ENCODE measurements at places on chromosomes 2 and 18.
A peak's percentile ranks its signal among the peaks of the same experiment; 100 is the strongest.

DNA sequence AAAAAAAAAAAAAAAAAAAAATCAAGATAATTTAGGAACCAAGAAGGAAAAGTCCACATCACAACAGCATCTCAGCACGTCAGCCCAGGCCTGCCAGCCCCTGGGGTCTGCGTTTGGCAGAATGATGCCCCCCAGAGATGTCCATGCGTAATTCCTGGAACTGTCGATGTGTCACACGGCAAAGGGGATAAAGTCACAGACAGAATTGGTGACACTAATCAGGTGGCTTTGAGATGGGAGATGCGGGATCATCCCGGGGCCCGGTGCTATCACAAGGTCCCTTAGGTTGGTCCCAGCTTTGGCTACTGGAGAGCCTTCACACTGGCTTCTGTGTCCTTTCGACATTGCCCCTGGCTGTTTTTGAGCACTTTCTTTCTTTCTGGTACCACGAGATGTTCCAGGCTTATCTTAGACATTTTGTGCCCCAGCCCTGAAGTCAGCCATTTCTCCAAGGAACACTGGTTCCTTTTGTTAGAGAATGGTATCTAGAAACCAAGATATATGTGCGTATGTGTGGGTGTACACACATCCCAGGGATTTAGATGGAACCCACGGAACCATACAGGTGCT, 20.7 kb downstream of the RAMP1 start:
- DNase-seq: no peak

GRCh38 chr2:145752091-145752806, 1232.3 kb upstream of the ZEB2 start:
- peak; percentile 77 for DNase-seq

DNA sequence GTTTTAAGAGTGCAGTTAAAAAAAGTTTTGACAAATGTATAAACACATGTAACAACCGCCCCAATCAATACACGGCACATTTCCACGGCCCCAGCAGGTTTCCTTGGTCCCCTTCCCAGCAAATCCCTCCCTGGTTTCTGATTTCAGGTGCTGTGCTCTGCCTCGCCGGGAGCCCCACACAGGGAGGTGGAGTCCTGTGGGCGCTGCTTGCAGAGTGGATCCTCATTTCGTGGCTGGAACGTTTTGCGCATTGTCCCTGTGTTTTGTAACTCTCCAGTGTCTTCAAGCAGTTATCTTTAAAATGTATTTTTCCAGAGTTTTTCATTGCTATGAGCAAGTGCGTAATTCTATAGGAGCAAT, 124.8 kb downstream of the GALR1 start:
- no peak for DNase-seq

- peak; percentile 13 for DNase-seq
Observed at GRCh38 chr2:36290306-36290856, 65.2 kb upstream of the CRIM1 start.

DNA sequence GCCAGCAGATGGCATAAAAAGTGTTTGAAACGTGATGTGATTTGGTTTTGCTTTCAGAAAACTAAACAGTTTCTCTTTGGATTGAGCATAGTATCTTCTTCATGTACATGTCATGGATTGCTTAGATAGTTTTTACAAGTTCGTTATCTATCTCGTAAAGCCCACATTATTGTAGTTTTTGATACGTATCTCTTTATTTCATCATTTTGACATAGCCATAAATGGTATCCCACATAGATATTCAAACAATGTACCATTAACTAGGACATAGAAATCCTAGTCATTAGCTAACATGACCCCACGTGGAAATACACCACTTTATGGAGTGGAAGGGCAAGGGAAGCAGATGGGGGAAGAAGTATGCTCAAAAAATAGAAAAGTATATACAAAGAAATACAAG, 93.6 kb downstream of the MAP2 start:
- no peak for DNase-seq

- no peak for DNase-seq
Observed at GRCh38 chr2:88307817-88308216, 137.7 kb downstream of the THNSL2 start.

- no peak for DNase-seq
Observed at GRCh38 chr2:31379747-31380146, 34.8 kb downstream of the XDH start.

DNA sequence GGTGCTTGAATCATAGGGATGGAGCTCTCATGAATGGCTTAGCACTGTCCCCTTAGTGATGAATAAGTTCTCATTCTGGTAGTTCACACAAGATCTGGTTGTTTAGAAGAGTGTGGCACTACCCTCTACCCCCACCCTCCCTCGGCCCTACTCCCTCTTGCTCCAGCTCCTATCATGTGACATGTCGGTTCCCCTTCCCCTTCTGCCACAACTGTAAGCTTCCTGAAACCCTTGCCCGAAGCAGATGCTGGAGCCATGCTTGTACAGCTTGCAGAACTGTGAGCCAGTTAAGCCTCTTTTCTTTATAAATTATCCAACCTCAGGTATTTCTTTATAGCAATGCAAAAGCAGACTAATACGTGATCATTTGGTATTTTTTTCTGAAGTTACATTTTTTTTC, 1012.6 kb downstream of the BCL11A start:
- no peak for DNase-seq

DNA sequence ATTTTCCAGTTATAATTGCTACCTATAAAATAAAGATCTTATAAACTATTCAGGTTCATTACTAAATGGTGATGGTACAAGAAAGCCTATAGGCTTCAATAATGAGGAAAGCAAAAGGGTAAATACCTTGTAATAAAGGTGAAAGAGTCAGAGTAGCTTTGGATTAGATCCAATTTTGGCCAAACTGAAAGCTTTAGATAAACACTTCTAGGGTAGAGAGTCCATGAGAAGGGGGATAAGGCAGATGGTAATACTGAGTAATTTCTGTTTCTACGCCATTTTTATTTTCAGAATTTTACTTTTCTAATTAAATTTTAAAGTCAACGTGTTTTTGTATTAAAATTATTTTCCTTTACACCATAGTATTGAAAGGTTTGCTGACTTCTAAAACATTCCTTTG, 9.4 kb downstream of the CASP8 start:
- no peak for DNase-seq

- no peak for DNase-seq
Observed at GRCh38 chr2:8554296-8554806, 127.5 kb upstream of the ID2 start.

GRCh38 chr18:23867006-23867405, 147.5 kb upstream of the TTC39C start:
- no peak for DNase-seq

DNA sequence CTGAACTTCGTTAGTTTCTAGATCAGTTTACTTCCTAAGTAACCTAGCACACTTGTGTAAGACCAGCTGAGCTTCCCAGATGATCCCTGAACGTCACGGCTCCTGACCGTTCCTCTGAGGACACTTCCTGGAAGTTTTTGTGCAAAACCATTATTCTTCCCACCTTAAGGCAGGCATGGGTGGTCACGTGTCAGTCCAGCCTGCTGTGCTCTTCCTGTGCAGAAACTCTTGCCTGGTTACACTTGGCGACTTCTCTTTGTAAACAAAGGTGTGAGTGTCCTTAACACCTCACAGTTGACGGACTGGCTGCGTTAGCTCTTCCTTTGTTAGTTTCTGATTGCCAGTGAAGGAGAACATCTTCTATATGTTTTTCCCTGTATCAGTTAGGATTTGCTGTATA, 118.3 kb downstream of the SH3RF3 start:
- no peak for DNase-seq

- no peak for DNase-seq
Observed at GRCh38 chr2:33636001-33636400, 36.9 kb upstream of the FAM98A start.

Measured in fibroblast of skin of abdomen (primary cell).